GDM1 (cell line): ENCODE measurements at places on chromosomes 2 and 18.
A peak's percentile ranks its signal among the peaks of the same experiment; 100 is the strongest.

GRCh38 chr2:1223791-1224190, 189.5 kb upstream of the TPO start:
- DNase-seq = no peak

DNA sequence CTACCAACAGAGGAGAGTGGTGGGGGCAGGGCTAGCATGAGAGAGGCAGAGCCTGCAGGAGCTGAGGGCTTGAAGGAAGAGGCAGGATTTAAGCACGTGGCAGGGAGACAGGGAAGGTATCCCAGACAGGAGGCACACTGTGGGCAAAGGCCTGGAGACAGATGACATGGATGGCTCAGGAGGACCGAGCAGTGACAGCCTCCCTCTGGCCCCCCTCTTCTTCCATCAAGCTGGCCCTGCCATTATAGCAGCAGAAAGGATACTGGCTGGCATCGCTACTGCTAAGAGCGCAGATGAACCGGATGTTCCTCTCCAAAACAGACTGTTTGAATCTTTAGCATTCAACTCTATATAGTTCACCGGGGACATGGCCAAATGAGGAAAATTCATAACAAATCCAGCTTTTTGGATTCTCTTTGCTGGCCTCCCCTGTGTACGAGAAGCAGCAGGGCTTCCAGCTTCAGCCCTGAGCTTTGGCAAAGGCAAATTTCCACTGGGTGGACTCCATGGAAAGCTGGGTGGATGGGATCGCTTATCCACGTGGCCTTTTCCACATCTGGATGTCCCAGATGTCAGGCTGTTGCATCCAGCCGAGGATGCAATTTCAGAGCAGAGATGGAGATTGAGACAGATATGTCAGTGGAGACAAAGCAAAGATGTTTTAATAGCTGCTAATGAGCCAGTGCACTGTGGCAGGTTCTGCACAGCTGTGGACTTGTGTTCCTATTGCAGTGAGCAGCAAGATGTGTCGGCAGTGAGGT, 36.2 kb downstream of the CAPN13 start:
- no peak for DNase-seq

- no peak for DNase-seq
These were observed 22.9 kb upstream of the GRB14 start for GRCh38 chr2:164644036-164644700.

GRCh38 chr2:128435576-128436478, 117.2 kb upstream of the HS6ST1 start:
- no peak for DNase-seq

DNA sequence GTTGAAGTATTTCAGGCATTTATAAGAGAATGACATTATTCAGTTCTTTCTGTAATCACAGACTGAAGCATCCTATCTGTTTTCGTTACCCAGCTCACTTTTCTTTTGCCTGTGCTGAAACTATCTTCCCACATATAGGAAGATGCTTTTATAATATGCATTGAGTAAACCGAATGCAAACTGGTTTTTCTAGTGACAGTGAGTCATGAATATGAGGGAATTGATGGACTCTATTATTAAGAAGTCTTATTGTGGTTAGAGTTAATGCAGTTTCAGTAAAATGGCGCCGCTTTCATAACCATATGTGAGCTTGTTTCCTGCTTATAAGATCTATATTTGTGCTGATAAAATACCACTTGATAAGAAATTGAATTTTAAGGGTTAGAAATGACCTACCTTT, 59.2 kb downstream of the ACVR2A start:
- no peak for DNase-seq

- DNase-seq = no peak
These were observed 1.5 kb downstream of the EPAS1 start for GRCh38 chr2:46298522-46299353.

DNA sequence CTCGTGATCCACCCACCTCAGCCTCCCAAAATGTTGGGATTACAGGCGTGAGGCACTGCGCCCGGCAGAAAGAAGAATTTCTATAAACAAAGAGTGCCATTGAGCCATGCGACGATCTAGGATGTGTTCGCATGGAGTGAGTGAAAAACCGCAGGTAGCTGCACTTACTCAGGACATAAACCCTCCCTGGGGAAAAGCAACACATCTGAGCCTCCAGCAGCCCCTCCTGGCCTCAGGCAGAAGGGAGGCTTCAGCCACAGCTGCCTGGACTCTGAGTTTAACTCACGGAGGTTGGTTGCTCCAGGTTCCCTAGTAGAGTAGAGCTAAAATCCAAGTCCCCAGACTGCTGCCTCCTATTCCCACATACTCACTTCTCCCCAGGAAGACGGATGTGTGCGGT, 11.3 kb upstream of the STK25 start:
- DNase-seq = no peak

DNA sequence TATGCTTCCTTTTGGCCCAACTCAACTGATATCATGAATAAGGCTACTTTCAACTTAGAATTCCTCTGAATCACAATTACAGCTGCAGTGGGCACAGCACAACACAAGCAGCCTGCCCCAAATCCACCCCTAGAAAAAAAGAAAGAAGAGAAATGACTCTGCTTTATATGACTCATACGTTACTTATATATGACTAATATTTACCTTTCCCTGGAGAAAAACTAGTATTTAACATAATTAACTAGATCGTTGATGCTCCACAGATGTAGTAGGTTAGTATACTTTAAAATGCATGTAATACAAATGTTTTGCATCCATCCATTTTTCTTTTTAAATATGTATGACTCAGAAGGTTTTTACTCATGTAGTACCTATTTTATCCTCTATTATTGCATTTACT, 133.3 kb upstream of the UNC80 start:
- DNase-seq = no peak

GRCh38 chr2:180524499-180524898, 455.9 kb upstream of the UBE2E3 start:
- DNase-seq = no peak

DNA sequence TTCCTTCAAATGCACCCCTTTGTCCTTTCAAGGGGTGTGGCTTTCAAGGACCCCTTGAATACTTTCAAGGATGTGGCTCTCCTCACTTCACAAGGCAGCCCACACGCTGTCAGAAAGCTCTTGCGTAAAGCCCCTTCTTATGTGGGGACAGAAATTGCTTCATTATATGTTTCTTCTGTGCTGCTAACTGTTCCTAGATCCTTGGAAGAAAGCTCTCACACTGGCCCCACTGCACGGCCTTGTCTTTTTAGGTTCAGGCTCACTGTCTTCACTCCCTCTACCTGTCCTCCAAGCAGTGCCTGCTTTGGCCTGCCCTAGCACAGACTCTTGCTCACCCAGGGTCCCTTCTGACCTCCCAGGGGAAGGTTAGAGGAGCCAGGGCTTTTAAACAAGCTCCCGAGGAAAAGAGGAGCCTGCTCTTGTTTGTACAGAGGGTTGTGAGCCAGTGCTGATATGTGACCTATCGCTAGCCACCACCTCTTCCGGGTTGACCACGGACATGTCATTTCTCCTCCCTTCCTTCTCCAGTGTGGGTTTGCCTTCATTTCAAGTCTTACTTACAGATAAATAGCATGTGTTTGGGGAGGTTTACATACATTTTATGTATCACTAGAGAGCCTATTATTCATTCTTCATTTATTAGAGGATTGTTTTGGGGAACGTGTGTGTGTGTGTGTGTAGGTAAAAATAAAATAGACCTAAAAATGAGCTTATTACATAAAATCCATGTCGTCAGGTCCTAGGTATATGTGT, 94.7 kb downstream of the RTN4 start:
- no peak for DNase-seq

- no peak for DNase-seq
These were observed 129.1 kb downstream of the NDUFA10 start for GRCh38 chr2:239896075-239896474.

DNA sequence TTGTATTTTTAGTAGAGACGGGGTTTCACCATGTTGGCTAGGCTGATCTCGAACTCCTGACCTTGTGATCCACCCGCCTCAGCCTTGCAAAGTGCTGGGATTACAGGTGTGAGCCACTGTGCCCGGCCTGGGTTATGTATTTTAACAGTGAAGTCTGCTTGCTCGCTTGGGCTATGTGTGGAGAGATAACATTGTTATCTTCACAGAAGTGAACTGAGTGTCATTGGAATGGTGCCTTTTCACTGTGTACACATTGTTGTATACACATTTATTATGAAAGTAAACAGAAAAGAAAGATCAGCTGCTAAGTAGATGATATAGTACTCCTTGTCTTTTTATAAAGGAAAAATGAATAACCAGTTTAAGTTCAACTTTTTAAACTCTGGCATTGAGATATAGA, 30.4 kb downstream of the RNF138 start:
- no peak for DNase-seq

GRCh38 chr2:218821605-218822211, 9.9 kb downstream of the PRKAG3 start:
- DNase-seq = no peak

DNA sequence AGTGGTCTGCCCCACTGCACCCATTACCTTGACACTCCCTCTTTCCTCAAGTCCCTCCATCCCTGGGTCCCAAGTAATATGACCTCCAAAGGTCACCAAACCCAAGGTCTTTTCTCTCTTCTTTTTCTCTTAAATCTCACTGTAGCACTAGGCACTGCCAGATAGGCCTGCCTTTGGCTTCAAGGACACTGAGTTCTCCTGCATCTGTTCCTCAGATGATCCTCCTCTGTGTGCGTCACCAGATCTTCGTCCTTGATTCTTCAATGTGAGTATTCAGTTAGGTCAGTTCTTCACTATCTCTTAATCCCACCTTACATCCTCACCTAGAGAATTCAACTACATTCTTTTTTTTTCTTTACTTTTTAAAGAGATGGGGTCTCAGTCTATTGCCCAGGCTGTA, 249.2 kb downstream of the NBAS start:
- no peak for DNase-seq

GRCh38 chr2:61011678-61012077, 5.8 kb upstream of the PEX13 start:
- DNase-seq = no peak

GRCh38 chr2:219509780-219510511, 4.3 kb upstream of the ASIC4 start:
- DNase-seq = peak; percentile 23

DNA sequence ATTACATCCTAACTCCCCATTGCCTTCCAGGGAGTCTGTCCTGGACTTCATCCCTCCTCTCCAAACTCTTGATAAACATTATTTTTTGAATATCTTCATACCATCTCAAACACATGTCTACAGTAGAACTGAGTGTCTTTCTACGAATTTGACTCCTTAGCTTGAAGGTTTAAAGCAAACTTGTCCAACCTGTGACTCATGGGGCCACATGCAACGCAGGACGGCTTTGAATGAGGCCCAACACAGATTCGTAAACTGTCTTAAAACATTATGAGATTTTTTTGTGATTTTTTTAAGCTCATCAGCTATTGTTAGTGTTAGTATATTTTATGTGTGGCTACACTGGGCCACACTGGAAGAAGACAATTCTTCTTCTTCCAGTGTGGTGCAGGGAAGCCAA, 98.1 kb downstream of the PARD3B start:
- DNase-seq = no peak

DNA sequence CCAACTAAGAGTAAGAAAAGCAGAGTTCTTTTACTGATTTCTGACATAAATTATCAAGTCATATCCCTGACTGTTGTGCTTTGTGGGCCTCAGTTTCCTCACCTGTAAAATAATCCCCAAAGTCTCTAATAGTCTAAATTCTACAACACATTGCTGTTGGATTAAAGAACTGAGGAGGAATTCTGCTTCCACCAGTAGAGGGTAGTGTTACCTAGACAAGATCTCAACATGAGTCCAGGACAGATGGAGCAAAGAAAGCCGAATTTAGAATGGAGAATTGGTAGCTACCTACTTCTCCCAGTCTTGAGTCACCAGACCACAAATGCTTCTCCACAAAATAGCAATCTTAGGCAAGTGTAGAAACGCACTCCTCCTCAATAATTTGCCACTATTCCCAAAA, 462.5 kb upstream of the FSHR start:
- DNase-seq = peak; percentile 6

- DNase-seq = no peak
These were observed 41.3 kb downstream of the FAM171B start for GRCh38 chr2:186734957-186735734.

GRCh38 chr2:220227266-220227920, 600.0 kb downstream of the SLC4A3 start:
- DNase-seq = no peak

DNA sequence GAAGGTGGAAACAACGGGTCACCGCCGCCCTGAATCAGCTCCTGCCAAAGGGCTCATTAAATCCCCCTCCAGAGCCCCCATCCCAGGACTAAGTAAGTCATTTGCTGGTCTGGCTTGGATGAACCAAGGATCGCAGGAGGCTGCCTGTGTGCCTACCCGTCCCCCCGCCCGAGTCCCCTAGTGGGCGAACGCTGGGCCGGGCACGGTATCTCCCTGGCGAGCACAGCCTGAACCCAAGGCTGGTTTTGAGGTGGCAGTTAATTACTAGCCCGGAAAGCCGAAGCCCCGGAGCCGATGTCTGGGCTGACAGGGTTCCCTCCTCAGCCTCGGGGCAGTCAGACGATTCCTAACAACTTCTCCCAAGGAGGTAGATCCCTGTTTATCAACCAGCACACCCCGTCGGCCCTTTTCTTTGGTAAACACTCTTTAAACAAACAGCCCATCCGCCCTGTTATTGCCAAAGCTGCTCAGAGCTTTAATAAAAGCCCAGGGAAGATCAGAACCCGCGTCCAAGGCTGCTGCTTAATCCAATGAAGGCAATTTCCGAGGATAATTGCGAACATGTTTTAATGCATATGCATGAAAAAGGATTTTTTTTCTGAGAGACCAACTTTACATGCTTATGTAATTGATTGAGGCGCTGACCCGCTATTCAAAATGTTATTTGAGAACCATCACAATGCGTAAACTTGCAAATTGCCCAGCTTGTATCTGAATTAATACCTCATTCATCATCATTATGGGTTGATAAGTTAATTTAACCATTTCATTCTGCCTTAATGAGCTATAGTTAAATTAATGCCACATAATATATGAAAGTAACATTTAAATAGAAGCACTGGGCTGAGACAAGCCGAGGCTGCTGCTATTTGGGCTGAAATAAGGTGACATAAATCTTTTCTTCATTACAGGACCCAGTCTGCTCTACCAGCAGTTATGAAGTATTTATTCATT, 10.5 kb downstream of the EVX2 start:
- DNase-seq = no peak

DNA sequence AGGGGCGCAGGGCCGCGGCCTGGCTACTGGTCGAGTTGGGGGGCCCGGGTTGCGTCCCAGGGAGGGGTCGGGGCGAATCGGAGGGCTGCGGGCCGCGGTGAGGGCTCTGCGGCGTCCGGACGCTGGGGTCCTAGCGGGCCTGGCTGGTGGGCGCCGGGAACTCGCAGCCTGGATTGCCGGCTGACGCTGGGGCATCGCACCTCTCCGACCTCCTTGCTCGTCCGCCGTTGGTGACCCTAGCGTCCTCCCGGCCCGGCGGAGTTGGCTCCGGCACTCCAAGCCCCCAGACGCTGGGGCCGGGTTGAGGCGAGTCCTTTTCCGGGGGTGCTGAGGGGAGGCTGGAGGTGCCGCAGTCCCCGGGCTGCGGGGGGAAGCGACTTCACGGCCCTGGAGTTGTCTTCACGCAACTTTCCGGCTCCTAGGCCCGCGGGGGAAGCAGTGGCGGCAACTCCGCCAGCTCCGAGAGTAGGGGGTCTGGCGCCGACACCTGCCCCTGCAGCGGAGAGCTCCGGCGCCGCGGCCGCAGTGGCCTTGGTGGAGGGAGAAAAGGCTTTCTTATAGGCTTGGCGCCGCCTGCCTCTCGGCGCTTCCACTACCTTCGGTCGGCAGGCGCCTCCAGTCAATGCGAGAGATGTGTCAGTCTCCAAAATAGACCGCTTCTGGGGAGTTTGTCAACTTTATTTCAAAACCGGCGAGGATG, 70.3 kb downstream of the HAUS1 start:
- DNase-seq = no peak

GRCh38 chr18:5646739-5647138, 102.9 kb upstream of the EPB41L3 start:
- DNase-seq = no peak

- DNase-seq = no peak
These were observed 109.0 kb downstream of the CERS6 start for GRCh38 chr2:168565112-168565511.
